ENCODE measurements at places on chromosomes 12 and 14. TPM values are rescaled to one million over a fixed set of nuclear protein-coding genes. Genes with fewer than 3 reads are reported as not detected.

Gene EMP1
- 58.8 TPM for total RNA-seq

Gene C1S
- total RNA-seq = 3.3 TPM

Gene FZD10
- total RNA-seq = not detected

DNA sequence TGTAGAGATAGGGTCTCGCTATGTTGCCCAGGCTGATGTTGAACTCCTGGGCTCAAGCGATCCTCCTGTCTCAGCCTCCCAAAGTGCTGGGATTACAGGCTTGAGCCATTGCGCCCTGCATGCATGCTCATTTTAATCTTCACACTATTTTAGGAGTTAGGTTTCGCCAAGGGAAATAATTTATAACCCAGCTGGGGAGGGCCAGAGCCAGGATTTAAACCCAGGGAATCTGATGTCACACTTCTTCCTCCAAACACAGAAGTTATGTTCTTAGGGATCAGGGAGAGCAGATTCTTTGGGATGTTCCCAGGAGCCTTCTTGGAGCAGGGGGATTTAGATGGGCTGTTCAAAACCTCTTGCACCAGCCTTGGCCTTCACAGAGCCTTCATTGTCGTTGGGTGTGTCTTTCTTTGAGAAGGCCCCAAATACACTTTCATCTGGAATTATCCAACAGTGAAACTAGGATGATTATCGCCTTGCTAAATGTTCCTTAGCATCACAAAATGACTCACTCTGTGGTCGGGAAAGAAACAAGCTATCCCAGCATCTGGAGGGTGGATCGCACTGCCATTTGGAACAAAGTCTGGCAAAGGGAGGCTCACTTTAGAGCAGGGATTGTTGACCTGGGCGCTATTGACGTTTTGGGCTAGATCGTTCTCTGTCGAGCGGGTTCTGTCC is 8.2 kb upstream of the PPP1CC start:
- DNase-seq = peak; percentile 32

DNA sequence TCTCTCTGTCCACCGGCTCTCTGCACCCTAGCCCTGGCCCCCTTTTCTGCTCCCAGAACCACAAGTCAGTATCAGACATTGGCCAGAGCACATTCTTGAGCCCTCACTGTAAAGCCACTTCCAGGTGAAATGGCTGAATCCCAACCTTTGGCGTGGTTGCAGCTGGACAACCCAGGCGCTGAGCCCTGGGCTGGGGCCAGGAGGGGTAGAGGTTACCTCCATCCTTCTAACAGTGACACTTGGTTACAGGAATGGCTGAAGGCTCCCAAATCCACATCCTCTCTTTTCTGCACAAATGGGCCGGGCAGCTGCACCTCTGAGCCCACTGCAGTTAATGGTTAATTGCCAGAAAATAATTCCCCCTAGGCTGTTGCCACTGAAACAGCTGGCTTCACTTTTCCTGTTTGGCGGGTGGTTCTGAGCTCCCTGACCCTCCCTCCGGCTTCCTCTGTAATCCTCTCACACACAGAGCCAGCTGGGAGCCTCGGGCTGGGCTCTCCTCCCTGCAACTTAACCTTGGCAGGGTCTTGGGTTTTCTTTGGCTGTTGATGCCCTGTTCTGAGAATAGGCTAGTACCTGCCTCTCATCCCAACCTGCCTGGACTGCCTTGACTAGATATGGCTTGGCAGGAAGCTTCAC is 44.1 kb downstream of the TSPAN11 start:
- no peak for DNase-seq

- no peak for DNase-seq
Observed at GRCh38 chr14:65373671-65374039, 38.9 kb upstream of the FUT8 start.

GRCh38 chr14:100731846-100732765 is 5.4 kb downstream of the DLK1 start:
- DNase-seq = no peak

DNA sequence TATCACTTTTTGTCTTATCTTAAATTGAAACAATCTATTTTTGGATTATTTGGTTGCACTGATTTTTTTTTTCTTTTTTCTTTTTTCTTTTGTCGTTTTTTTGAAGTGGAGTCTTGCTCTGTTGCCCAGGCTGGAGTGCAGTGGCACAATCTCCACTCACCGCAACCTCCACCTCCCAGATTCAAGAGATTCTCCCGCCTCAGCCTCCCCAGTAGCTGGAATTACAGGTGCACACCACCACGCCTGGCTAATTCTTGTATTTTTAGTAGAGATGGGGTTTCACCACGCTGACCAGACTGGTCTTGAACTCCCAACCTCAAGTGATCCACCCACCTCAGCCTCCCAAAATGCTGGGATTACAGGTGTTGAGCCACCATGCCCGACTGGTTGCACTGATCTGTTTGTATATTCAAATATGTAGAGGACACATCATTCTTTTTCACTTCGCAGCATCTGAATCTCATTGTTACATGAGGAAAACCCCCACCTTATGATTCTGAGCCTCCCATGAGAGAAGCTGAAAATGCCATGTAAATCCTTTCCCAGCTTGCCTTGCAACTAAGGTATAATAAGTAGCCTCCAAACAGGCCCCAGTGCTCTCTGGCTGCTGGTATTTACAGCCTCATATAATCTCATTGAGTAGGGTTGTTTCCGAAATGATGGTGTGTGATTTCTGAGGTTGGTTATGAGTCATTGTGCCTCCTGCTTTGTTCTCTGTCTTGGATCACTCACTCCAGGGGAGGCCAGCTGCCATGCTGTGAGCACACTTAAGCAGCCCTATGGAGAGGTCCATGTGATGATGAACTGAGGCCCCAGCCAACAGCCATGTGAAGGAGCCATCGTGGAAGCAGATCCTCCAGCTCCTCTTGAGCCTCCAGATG is 5.2 kb upstream of the HSP90B1 start:
- DNase-seq = peak; percentile 92

Gene AQP5
- total RNA-seq = not detected

DNA sequence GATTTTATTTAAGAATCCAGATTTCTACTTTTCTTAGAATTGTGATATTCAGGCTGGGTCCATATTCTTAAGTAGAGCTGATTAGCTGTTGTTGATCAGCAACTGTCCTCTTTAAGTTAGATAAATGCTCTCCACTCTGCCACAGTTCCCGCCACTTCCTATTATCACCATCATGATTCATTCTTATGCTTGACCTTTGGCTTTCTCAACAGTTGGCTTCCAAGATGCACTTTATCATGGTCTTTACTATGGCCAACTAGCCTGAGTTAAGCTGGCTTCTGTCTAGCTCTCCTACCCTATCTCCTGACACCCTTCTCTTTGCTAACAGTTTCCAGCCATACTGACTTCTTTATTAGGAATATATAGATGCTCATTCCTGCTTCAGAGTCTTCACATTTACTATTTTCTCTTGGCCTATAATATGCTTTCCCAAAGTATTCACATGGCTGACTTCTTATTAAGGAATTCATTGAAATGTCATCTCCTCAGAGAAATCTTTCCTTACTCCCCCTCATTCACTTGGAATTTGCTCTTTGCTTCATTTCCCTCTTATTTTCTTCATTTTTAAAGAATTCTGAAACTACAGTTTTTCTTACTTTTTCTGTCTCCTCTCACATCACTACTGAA is 149.0 kb upstream of the IGF1 start:
- peak; percentile 39 for DNase-seq

Gene FAIM2
- total RNA-seq = not detected

All from HT1080 (cell line).